IMR-90 (cell line): ENCODE measurements at places on chromosomes 16 and 17. TPM values are rescaled to one million over a fixed set of nuclear protein-coding genes. Genes with fewer than 3 reads are reported as not detected.

- H3K27ac ChIP-seq, result no peak overlapping the region
- peaks cover 7% of the 10 kb centered on the region for H3K4me1 ChIP-seq
- no peaks in the 10 kb centered on the region for H3K27me3 ChIP-seq
- no peaks in the 10 kb centered on the region for H3K36me3 ChIP-seq
Observed at GRCh38 chr16:87374313-87374712, 9.3 kb downstream of the FBXO31 start.

GRCh38 chr17:17041018-17041521 lies 1.2 kb upstream of the MPRIP start:
- H3K4me3 ChIP-seq, result no peak overlapping the region
- peak; percentile 74 for DNase-seq
- peaks cover 22% of the 10 kb centered on the region for H3K4me1 ChIP-seq
- H3K27ac ChIP-seq, result no peak overlapping the region
- H3K36me3 ChIP-seq, result no peaks in the 10 kb centered on the region

DNA sequence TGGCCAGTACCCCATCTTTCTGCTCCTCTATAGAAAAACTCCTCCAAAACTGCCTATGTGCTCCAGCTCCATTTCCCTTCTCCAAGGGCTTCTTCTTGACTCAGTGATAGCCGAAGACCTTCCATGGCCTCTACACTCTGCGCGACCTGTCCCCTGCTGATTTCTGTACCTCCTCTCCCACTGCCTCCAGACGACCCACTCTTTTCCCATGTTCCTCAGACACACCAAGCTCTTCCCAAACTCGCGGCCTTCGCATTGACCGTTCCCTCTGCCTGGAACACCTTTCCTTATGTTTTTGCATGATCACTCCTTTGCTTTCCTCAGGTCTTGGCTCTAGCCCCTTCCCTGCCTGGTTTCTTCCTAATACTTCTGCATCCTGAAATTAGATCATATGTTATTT lies 255.6 kb upstream of the SDK2 start:
- no peaks in the 10 kb centered on the region for H3K27me3 ChIP-seq
- H3K36me3 ChIP-seq, result no peaks in the 10 kb centered on the region
- H3K4me1 ChIP-seq, result no peaks in the 10 kb centered on the region
- no peak for DNase-seq

- no peak for DNase-seq
- H3K36me3 ChIP-seq, result no peaks in the 10 kb centered on the region
- no peaks in the 10 kb centered on the region for H3K27me3 ChIP-seq
- no peaks in the 10 kb centered on the region; the same call in 1 of the 2 replicates for H3K4me1 ChIP-seq
Observed at GRCh38 chr16:72270531-72270930, 98.6 kb upstream of the PMFBP1 start.

- no peaks in the 10 kb centered on the region for H3K36me3 ChIP-seq
- H3K4me3 ChIP-seq, result no peak overlapping the region
- H3K4me1 ChIP-seq, result peaks cover 20% of the 10 kb centered on the region
- no peaks in the 10 kb centered on the region for H3K27me3 ChIP-seq
Observed at GRCh38 chr16:56997264-56997663, 7.9 kb downstream of the NLRC5 start.

DNA sequence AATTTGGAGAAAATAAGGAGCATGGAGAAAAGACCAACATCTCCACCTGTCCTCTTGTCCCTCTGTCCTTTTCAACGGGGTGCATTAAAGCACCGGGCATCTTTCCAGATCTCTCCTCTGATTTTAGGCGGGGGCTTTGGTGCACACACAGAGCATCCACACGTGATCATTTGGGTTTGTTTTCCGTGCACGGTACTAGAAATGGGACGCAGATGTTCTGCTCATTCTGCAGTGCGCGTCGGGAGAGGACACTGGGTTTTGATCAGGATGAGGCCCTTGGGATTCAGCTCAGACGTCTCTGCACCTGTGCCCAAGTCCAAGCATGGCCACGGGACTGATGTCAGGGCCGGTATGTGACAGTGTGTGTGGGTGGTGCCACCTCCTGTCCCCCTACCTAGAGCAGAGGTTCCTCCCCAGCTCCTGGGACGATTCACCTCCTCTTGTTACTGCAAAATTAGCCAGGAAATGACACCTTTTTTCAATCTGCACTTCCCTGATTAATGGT lies 31.9 kb downstream of the PDIA2 start:
- no peaks in the 10 kb centered on the region for H3K4me1 ChIP-seq
- H3K4me3 ChIP-seq, result no peak overlapping the region
- H3K27me3 ChIP-seq, result no peaks in the 10 kb centered on the region
- no peak for DNase-seq
- H3K36me3 ChIP-seq, result peaks cover 37% of the 10 kb centered on the region
- H3K27ac ChIP-seq, result no peak overlapping the region

DNA sequence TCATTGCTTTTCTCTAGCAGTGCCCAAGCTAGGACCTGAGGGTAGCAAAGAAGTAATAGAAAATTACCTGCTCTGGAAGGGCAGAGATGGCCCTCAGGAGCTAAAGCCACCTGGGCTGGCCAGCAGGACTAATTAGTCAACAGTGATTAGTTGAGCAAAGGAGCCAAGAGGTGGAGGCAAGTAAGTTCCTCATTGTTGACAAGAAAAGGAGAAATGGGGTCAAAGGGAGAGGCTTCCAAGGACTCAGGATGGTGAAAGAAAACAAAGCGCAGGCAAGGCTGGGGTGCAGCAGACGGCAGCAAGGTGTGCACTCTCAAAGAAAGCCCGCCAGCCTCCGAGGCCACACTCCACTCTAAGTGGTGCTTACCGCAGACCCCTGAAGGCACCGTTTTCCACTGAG lies 44.6 kb downstream of the CMTM4 start:
- peaks cover 3% of the 10 kb centered on the region; the same call in 1 of the 2 replicates for H3K4me1 ChIP-seq
- no peaks in the 10 kb centered on the region for H3K27me3 ChIP-seq
- H3K27ac ChIP-seq, result no peak overlapping the region
- H3K36me3 ChIP-seq, result no peaks in the 10 kb centered on the region

DNA sequence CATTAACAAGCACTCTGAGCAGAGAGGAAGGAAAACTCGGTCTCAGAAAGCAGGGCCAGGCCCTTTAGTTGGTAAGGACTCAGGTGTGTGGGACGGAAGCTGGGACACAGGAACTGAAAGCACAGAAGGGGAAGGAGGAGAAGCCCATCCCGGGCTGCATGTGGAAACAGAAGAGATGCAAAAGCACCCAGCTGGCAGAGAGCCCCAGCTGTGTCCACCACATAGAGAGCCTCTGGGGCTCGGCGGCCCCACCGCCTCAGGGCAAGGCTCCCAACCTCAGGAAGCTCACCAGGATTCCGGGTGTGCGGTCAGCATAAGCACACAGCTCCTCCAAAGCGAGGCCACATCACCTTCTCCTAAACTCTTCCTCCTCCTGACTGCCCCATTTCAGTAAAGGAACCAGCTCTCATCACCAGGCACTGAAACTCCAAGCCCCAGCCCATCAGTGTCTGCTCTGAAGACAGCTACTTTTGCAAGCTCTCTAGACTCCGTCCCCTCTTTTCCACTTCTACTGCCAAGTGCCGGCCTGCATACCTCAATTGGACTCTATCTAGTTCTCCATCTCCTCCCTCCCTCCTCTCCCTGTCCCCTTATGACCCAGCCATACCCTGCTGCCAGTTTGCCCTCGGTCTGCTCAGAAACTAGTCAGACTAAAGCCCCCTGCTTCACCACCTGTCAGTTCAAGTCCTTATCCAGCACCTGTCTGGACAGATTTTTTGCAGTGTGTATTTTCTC lies 6.0 kb downstream of the ST3GAL2 start:
- peaks cover 51% of the 10 kb centered on the region for H3K4me1 ChIP-seq
- DNase-seq, result no peak
- H3K4me3 ChIP-seq, result no peak overlapping the region
- no peaks in the 10 kb centered on the region for H3K27me3 ChIP-seq
- peaks cover 4% of the 10 kb centered on the region; the same call in 1 of the 2 replicates for H3K36me3 ChIP-seq

- H3K4me1 ChIP-seq, result peaks cover 10% of the 10 kb centered on the region
- H3K27ac ChIP-seq, result no peak within 1 kb of the TSS
- no peaks in the 10 kb centered on the region for H3K27me3 ChIP-seq
- H3K4me3 ChIP-seq, result peak within 1 kb of the TSS; percentile 58
- no peaks in the 10 kb centered on the region for H3K36me3 ChIP-seq
Observed at GRCh38 chr17:35731239-35731916, at the start of gene RASL10B. Gene RASL10B, plus strand, starts transcription at chr17:35731639. Its CDS starts 3,546 bp downstream, at chr17:35735185.

GRCh38 chr17:7423679-7424078 lies 1.7 kb upstream of the SPEM2 start:
- peak; percentile 18 for DNase-seq
- H3K4me1 ChIP-seq, result no peaks in the 10 kb centered on the region

GRCh38 chr17:77184474-77184873 lies 43.7 kb downstream of the SEC14L1 start:
- H3K36me3 ChIP-seq, result no peaks in the 10 kb centered on the region
- no peaks in the 10 kb centered on the region for H3K27me3 ChIP-seq
- no peak for DNase-seq
- H3K4me3 ChIP-seq, result no peak overlapping the region

GRCh38 chr16:69741951-69742904 lies 12.5 kb downstream of the NOB1 start:
- H3K36me3 ChIP-seq, result peaks cover 54% of the 10 kb centered on the region
- H3K27ac ChIP-seq, result no peak overlapping the region
- DNase-seq, result peak; percentile 16
- H3K27me3 ChIP-seq, result no peaks in the 10 kb centered on the region
- H3K4me1 ChIP-seq, result peaks cover 2% of the 10 kb centered on the region; the same call in 1 of the 2 replicates
- H3K4me3 ChIP-seq, result no peak overlapping the region

- no peaks in the 10 kb centered on the region for H3K27me3 ChIP-seq
- peaks cover 23% of the 10 kb centered on the region for H3K4me1 ChIP-seq
- DNase-seq, result peak; percentile 59
- peak overlapping the region; percentile 98; the same call in 1 of the 2 replicates for H3K27ac ChIP-seq
Observed at GRCh38 chr16:11045846-11046245, 101.5 kb downstream of the CLEC16A start.

DNA sequence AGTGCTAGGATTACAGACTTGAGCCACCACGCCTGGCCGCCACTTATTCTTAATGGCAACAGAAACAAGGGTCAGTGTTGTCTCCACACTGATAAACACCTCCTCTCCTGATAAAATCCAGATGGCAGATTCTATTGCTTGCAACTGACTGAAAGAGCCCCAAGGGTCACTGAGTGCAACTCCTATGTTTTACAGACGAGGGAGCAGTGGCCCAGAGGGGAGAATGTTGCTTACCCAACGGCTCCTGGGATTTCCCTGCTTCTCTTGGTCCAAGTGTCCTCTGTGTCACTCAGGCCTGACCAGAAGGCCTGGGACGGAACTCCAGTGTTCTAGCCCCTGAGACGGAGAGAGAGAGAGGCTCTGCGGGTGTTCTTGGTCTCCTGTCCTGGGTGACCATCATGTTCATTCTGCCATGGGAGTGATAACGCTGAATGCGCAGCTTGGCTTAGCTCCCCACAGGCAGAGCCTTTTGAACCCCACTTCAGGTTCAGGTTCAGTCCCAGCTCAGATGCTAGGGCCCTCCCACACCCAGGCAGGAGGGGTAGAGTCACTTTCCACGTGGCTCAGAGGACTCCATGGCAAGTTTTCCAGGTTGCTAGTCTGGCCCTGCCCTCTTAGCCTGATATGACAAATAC lies 77.3 kb upstream of the NLRP1 start:
- H3K27me3 ChIP-seq, result no peaks in the 10 kb centered on the region; the same call in 1 of the 2 replicates
- no peaks in the 10 kb centered on the region for H3K36me3 ChIP-seq
- no peak overlapping the region for H3K27ac ChIP-seq
- no peak overlapping the region for H3K4me3 ChIP-seq

DNA sequence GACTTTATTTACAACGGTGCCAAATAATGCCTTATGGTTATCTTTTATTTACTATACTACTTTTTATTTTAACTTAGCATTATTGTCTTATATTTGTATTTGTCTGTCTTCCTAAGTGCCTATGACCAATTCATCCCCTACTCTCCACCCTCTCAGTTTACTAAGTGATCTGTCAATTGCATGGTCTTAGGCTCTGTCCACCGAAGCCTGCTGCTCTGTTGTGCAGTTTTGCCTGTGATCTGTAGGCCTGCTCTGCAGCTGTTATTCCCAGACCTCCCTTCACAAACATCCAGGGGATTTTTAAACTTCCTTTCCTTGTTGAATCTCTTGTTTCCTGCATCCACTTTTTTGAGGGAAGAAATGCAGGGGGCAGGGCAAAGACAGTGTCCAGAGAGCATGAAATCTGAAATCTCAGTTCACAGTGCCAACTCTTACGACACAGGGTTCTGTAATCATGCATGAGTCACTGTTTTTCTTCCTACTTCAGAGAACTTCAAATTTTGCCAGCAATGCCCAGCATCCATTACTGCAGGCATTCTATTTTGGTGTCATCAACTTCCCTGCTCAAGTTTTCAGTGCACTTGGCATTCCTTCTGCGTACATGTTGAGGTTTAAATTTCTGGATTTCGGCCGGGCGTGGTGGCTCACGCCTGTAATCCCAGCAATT lies 11.4 kb downstream of the SLFN5 start:
- peak overlapping the region; percentile 58; the same call in 1 of the 2 replicates for H3K27ac ChIP-seq
- H3K4me1 ChIP-seq, result peaks cover 16% of the 10 kb centered on the region
- H3K4me3 ChIP-seq, result no peak overlapping the region
- peak; percentile 97 for DNase-seq
- no peaks in the 10 kb centered on the region for H3K27me3 ChIP-seq

MT4 gene
- total RNA-seq, result not detected in 2 replicates

TBKBP1 gene
- 3.4 and 3.6 TPM in 2 replicates for total RNA-seq

KCNH6 gene
- total RNA-seq, result 0.18 and 0.28 TPM in 2 replicates

DOC2A gene
- under 0.01 TPM in 1 of 2 replicates, not detected in the other for total RNA-seq

PRSS33 gene
- total RNA-seq, result not detected in 2 replicates
